Activated CD4-positive, alpha-beta T cell treated with anti-CD3 and anti-CD28 coated beads, Interleukin-2, amount 50 U/mL, for 4 hours (primary cell): ENCODE measurements at places on chromosomes 6 and 20.

- no peak for DNase-seq
Observed at GRCh38 chr6:13413466-13413862, 73.9 kb downstream of the GFOD1 start.

DNA sequence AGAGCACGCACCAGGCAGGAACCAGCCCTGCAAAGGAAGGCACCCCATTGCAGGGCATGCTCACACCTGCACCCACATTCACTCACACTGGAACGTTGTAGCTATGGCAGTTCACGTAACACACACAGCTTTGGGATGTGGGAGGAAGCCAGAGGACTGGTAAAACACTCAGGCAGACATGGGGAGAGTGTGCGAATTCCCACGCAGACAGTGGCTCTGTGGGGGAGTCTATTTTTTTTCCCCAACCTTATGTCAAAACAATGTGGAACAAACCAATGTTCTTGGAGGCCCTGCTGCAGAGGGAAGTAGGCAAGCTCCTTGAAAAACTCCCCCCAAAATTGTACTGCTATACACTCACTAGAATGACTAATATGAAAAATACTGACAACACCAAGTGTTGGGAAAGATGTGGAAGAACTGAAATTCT lies 91.0 kb downstream of the PPP1R14C start:
- no peak for DNase-seq

DNA sequence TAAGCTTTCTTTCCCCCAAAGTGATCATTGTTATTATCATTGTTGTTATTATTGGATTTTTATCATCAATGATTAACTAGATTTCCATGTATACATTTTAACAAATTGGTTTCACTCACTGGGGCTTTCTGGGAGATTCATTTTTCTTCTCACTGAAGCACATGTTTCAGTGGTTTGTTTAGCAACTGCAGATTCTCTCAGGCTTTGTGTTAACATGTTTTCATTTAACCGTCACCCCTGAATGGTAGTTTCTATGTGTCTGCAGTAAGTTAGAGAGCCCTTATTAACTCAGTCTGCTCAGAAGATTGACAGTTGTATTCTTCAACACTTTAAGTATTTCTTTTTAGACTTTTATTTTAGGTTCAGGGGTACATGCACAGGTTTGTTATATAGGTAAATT lies 12.4 kb downstream of the ZKSCAN4 start:
- no peak for DNase-seq

DNA sequence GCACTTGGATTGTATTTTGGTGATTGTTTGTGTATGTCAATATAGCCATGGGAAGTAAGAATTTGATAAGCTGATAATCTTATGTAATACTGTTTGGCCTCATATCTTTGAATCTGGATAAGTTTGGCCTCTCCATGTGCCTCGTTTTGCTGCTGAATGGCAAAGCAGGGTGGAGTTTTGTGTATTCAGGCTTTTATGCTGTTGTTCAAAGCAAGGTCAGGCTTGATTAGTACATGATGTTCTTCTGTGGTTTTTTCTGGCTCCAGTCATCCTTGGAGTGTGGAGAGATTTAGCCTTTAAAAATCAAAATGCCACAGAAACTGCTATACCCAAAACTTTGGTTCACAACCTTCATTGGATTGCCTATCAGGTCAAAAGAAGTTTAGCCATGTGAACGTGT lies 728.9 kb upstream of the GJE1 start:
- no peak for DNase-seq

- no peak for DNase-seq
Observed at GRCh38 chr6:149035766-149036165, 281.7 kb upstream of the TAB2 start.

DNA sequence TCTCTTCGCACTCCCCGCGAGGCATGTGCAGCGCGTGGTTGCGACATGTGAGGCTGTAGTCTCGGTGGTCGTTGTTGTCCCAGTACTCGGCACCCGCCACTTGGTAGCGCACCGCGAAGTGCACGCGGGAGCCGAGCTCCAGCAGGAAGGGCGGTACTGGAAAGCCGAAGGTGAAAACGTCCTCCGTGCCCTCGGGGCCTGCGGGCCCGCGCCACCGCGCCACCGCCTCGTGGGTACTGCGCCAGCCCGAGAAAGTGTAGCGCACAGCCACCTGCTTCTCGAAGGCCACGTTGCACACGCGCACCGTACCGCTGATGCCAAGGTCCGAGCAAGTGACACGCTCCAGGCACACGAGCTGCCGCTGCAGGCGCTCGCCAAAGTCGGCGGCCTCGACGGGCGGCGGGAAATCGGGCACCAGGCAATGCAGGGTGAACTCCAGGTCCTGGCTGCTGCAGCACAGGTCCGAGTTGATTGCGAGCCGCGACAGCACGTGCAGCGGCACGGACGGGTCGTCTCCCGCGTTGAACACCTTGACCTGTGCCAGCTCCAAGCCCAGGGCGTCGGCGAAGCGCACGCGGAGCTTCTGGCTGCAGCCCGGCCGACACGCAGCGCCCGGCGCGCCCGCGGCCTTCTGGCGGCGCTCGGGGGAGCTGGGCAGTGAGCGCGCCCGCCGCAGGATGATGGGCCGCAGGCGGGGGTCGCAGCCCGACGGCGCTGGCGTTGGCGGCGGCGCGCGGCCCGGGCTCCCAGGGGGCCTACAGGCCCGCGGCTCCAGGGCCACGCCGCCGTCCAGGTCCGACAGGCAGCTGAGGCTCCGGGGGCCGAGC lies 840 bp downstream of the PPP1R3D start:
- no peak for DNase-seq

GRCh38 chr6:136318676-136319075 lies 29.0 kb upstream of the BCLAF1 start:
- DNase-seq: no peak

DNA sequence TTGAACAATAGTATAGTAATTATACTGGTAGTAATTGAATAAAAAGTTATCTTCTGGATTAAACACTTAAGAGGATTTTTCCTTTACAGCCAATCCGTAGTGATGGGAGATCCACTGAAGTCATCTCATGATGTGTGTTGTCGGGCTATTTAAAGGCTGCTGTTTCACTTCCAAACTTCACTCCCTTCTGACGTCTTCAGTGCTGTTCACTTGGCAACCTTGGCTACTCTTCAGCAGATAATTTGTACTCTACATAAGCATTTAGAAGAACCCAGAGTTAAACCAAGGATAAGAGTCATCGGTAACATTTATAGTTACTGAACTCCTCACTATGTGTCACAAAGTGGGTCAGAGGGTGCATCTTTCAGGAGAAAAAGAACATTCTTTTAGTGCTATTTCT lies 179.1 kb upstream of the EYA4 start:
- DNase-seq: no peak

- no peak for DNase-seq
Observed at GRCh38 chr6:136666041-136666440, 115.8 kb upstream of the MAP7 start.

DNA sequence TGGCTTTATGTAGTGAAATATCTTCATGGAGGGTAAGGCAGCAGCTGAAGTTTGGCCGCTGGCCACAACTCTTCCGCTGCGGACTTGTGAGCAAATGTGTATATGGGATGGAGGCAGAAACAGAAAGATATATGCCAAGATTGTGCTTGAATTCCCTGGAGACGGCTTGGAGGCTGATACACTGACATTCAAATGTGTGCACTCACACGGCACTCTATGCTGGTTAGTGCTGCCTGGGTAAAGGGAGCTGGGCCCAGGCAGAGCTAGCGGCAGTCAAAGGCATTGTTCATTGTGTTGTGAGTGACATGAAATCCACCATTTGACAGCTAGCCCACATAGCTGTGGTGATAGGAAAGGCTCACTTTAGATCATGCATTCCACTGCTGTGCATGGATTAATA lies 202.7 kb downstream of the CLIC5 start:
- DNase-seq: no peak

DNA sequence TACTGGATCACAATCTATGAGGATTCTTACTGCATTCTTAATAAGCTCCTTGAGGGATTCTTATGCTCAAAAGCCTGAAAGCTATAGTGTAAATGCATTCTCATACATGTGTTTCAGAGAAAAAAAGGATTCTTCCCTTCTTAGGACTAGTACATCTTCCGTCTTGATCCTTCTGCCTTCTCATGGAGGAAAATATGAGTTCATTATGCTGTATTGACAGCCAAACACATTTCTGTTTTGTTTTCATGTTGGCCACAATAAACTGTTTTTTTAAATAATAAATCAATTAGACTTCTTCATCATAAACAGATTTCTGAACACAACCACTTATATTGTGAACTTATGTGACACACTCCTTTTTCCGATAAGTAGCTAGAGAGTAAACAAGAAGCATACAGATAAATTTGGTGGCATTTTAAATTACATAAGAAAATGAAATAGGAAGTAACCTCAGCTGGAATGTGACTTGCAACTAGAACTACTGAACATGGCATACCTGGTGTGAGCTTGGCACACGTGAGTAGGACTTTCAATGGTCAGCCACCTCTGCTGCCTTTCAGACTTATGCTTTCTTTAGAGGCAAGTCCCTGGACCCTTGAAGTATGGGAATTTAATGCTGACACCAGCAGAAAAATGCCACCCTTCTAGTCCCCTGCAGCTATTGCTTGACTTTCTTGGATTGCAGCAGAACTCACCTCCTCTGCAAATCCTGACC lies 350.4 kb downstream of the BCKDHB start:
- no peak for DNase-seq

- no peak for DNase-seq
Observed at GRCh38 chr6:120608826-120609225, 725.5 kb downstream of the TBC1D32 start.

- DNase-seq: no peak
Observed at GRCh38 chr6:161265975-161266374, 7.9 kb downstream of the AGPAT4 start.

DNA sequence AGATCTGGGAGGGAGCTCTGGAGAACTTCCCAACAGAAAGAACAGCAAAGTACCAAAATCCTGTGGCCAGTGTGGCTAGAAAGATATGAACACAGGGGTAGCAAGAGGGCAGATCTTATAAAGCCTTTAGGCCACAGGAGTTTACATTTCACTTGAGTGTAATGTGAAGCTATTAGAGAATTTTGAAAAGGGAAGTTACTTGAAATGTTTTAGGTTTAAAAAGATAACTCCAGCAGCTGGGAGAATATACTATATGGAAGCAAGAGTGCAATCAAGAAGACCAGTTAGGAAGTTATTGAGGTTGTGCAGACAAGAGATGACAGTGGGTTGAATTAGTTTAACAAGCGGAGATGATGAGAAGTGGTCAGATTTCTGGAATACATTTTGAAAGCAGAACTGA lies 7.9 kb downstream of the SUPT3H start:
- DNase-seq: no peak

DNA sequence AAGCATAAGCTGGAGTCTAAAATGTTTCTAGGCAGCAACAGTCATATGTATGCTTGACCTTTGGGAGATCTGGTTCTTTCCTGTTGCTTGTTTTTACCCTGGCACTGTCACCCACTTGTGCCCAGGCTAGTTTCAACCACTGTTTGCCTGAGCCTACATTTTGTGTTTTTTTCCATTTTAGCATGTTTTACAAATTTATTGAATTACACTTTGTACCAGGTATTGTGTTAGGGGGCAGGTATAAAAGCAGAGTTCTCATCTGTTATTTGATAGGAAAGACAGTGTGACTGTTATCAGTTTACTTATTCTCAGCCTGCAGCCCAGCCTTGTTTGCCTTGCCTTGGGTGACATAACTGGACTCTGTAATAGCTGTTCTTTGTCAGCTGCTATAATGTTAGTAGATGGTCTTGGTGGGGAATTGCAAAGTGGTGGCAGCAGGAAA lies 147.0 kb downstream of the CDKAL1 start:
- no peak for DNase-seq

GRCh38 chr6:100116411-100117194 lies 122.6 kb upstream of the MCHR2 start:
- DNase-seq: no peak

DNA sequence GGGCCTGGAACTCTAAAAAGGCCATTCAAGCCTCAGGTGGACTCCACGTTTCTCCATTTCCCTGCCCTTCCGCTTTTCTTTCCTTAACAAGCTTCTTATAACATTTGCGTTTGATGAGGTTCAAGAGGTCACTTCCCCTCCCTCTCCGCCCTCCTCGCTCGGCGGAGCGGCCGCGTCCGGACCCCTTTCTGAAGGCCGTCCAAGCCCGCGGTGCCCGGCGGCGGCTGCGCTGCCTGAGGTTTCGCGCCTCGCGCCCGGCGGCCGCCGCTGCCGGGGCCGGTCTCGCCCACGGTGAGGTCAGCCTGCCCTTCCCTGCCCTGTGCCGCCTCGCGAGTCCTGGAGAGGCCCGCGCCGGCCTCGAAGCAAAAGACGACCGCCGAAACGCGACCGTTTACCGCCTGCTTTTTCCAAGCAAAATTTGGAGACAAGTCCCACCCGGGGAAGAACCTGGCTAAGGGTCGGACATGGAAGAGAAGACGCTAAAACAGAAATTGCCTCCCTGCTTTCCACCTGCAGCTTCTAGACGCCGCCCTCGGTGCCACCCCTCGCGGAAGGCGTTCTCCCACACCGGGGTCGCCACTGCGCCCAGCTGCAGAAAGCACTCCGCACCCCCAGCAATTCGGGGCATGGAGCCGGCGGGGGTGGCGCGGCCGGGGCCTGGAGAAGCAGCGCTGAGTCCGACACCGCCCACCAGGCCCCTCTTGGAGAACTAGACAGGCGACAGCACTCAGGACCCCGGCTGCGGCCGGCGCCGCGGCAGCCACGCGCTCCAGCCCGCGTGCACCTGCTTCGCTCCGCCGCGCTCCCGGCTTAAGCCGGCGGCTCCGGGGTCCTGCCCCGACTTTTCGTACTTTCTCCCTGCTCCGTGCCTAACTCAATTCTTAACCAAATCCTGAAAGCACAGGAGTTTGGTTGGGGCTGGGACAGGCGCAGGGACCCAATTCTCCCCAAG lies 11.0 kb upstream of the FOXF2 start:
- DNase-seq: no peak

- no peak for DNase-seq
Observed at GRCh38 chr6:43971776-43972126, 155.5 kb downstream of the MRPL14 start.

GRCh38 chr6:6695625-6696276 lies 107.2 kb downstream of the LY86 start:
- no peak for DNase-seq

DNA sequence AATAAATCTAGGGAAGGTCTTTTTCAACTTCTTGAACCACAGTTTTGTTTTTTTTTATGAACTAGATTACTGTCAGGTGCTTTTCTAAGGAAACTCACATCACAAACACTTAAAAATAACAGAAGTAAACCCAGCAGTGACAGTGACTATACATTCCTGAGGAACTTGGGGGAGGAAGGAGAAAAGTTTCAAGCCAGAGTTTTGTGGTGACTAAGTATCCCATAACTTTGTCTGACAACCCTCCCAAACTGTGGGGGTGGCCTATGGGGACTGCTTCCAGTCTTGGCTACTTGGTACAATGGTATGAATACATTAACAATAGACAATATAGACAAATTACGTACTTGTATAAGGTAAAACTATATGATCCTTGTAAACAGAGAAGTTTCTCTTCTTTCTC lies 202.5 kb upstream of the MAN1A1 start:
- DNase-seq: no peak

- no peak for DNase-seq
Observed at GRCh38 chr20:12375967-12376366, 458.3 kb downstream of the BTBD3 start.

GRCh38 chr6:3878048-3878666 lies 29.0 kb downstream of the FAM50B start:
- no peak for DNase-seq
